CD4-positive, alpha-beta memory T cell (primary cell): ENCODE measurements at places on chromosomes 4 and X.

GRCh38 chr4:182513587-182514291 lies 270.5 kb downstream of the TENM3 start:
- DNase-seq: no peak

DNA sequence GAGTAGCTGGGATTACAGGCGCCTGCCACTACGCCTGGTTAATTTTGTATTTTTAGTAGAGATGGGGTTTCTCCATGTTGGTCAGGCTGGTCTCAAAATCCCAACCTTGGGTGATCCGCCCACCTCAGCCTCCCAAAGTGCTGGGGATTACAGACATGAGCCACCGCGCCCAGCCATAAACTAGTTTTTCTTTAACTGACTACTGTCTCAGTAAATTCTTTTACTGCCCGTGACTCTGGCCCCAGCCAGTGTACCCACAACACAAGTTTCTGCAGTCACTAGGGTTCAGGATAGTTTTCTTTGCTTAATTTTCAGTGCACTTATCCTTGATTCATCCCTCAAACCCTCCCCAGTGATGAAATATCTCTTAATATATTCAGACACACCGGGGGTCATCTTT lies 8.3 kb downstream of the SHROOM2 start:
- no peak for DNase-seq

- DNase-seq: no peak
These were observed 684.9 kb downstream of the TRAM1L1 start for GRCh38 chr4:116400480-116400879.

GRCh38 chr4:20017070-20017776 lies 234.5 kb upstream of the SLIT2 start:
- DNase-seq: no peak

DNA sequence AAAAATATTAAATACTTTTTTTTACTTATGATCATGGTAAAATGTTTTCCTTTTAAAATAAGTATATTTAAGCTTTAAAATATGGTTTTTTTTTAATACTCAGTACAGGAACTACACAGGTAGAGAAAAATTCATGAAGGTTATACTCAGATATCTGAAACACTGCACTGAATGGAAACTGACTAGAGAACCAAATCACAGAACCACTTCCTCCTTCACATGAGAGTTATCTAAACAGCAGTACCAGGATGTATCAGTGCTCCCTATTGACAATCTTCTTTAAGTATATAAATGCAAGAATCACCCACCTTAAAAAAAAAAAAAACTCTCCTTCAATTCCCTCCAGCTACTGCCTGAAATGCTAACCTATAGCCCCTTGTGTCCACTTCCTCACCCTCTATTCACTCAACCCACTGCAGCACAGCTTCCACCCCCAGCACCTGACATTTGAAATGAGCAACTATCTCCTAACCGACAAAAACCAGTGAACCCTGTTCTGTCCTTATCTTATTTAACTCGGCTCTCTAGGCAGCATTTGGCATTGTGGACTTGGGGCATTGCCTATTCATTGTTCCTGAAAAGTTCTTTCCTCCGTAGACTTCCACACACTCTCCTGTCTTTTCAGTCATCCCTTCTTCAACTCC lies 9.1 kb downstream of the SLC7A3 start:
- no peak for DNase-seq

DNA sequence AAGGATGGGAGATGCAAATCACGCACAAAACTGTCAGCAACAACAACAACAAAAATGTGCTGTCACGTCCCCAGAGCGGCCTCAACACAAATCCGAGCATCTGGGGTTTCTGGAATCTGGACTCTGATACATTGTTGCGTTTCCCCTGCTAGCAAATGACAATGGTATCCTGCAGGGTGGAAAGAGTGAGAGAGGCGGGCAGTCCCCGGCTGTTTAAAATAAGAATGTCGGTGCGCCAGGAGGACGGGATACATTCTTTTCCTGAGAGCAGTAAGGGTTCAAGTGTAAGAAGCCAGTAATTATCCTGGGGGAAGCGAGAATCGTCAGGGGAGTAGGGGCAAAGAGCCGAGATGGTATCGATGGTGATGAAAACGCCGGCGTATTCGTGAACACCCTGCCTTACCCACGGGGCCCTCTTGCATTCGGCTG lies 310.2 kb downstream of the ASMT start:
- no peak for DNase-seq

DNA sequence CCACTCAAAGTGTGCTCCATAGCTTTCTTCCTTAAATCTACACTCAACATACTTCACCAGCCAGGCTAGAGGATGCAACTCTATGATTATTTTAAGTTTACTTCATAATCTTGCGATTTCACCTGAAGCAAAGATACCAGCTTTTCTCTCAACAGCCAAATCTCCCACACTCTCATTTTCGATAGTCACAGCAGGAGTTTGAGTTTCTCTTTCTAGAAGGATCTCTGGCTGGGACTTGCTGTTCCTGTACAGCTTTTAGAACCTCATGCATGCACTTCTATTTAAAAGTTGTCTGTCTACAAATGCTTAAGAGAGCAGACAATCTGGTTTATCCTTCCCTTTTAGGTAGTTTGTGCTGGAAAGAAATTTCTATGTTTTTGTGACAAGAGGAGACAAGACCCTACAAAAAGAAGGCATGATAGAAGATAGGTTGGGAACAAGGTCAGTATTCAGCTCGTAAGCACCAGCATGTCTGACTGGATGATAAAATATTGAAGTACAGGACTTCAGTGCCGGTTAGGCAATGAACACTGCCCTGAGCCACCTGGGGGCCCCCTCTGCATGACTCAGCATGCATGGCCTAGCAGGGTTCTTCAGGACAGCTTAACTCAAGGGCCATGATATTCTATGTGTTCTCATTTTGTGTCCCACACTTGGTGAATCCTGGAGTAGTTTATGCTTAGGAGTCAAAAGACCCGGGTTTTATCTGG lies 65.6 kb downstream of the ATXN3L start:
- DNase-seq: no peak

DNA sequence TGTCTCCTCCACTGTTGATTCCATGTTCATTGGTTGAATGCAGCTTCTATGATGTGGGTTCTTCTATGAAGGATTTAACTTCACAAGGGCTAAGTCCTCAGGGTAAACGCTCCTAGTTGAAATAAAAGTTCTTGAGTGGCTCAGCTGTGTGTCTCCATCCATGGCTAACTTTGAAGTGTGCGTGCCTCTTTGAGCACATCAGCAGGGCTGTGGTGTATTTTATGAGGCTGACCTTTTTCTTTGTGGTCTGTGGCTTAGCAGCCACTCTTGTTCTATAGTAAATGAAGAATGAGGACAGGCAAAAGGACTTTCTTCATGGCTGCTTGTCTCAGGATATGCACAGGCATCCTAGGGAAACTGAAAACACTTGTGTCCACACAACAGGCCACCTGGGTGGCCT lies 88.5 kb downstream of the KIT start:
- DNase-seq: no peak

GRCh38 chr4:74311696-74312313 lies 3.5 kb downstream of the EPGN start:
- peak; percentile 34 for DNase-seq

- DNase-seq: no peak
These were observed 1040.7 kb upstream of the INTU start for GRCh38 chr4:126592088-126592487.

GRCh38 chr4:177696438-177696966 lies 254.3 kb upstream of the AGA start:
- DNase-seq: no peak
